ENCODE measurements at places on chromosomes 12 and 14.

DNA sequence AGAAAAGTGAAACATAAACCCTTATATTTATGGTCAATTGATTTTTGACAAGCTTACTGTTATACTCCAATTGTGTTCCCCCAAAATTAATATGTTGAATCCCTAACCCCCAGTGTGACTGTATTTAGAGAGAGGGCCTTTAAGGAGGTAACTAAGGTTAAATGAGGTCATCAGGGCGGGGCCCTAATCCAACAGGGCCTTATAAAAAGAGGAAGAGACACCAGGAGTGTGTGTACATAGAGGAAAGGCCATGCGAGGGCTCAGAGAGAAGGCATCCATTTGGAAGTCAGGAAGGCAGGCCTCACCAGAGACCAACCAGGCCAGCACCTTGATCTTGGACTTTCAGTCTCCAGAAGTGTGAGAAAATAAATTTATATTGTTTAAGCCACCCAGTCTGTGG, 6.5 kb upstream of the VTI1B start:
- DNase-seq, result no peak

- no peak for DNase-seq
Observed at GRCh38 chr14:39967885-39968284, 535.7 kb upstream of the FBXO33 start.

- no peak for DNase-seq
Observed at GRCh38 chr14:23725980-23726710, 90.0 kb downstream of the DHRS2 start.

- no peak for DNase-seq
Observed at GRCh38 chr12:64790166-64790565, 31.0 kb upstream of the GNS start.

DNA sequence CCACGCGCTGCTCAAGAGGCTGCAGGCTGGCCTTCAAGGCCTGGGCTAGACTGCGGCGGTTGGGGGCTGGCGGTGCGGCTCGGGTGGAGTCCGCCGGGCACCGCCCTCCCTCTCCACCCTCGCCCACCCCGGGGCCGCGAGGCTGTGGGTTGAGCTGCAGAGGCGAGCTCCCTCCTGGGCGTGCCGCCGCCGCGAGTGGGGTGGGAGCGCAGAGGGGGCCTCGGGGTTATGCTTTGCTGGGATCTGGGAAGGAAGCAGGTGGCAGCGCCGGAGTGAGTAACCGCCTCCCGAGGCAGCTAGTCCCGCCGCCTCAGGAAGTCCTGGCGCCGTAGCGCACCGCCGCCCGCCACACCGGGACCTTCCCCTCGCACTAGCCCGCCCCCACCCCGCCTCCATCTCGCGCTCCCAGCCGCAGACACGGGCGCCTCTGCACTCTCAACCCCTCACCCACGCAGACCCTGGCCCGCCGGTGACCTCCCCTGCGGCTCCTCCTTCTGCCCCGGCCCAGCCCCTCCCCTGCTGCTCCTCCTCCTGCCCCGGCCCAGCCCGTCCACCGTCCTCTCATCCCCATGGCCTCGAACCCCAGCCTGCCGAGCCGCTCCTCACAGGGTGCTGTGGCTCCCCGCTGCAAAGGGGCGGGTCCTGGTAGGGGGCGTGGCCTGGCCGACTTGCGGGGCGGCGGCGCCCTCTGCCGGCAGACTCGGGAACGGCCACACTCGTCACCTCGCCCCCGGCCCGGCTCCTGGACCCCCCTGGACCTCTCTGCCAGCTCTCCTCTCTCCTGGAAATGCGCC, 16.6 kb downstream of the TAMALIN start:
- DNase-seq, result peak; percentile 27

Data from SHP77 treated with DMSO at 0.1 percent for 48 hours (cell line).